ENCODE measurements at places on chromosomes 7 and 10.

GRCh38 chr10:80122110-80122710, 10.3 kb upstream of the PLAC9 start:
- DNase-seq = no peak

GRCh38 chr10:104767745-104768144, 126.7 kb downstream of the SORCS3 start:
- no peak for DNase-seq

- DNase-seq = peak; percentile 76
Observed at GRCh38 chr10:28939281-28940157, 262.2 kb downstream of the BAMBI start.

- DNase-seq = no peak
Observed at GRCh38 chr10:2759233-2759632, 308.1 kb upstream of the PFKP start.
